ENCODE measurements at places on chromosomes 4 and X. TPM values are rescaled to one million over a fixed set of nuclear protein-coding genes. Genes with fewer than 3 reads are reported as not detected.

KDR gene
- not detected for total RNA-seq

PDLIM3 gene
- 6.3 TPM for total RNA-seq

CENPE gene
- total RNA-seq = 19.8 TPM

ETDA gene
- not detected for total RNA-seq

RHOH gene
- not detected for total RNA-seq

TBC1D14 gene
- 46.5 TPM for total RNA-seq

GRCh38 chr4:113223001-113223400 lies 173.5 kb downstream of the ANK2 start:
- no peak overlapping the region for H3K4me3 ChIP-seq
- H3K4me1 ChIP-seq = no peaks in the 10 kb centered on the region
- H3K36me3 ChIP-seq = no peaks in the 10 kb centered on the region
- no peak for DNase-seq
- no peak overlapping the region for H3K27ac ChIP-seq

DNA sequence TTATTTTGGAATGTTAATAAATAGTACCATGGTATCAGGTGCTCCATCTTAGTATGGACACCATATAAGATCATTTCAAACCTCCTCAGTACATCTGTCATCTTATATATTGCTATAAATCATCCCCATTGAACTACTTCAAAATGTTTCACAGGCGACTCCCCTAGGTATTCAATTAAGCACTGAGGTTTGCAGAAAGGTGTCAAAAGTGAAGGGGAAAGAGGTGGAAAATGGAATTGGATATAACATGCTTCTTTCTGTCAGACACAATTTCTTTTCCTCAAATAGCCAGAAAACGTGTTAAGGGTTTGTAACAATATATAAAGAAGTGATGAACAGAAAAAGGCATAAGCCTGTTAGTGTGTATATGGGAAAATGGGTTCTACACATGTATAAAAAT lies 325.5 kb downstream of the GRID2 start:
- H3K4me1 ChIP-seq = no peaks in the 10 kb centered on the region
- no peak for DNase-seq
- no peak overlapping the region for H3K4me3 ChIP-seq

- H3K27ac ChIP-seq = no peak overlapping the region
- no peaks in the 10 kb centered on the region for H3K4me1 ChIP-seq
- DNase-seq = no peak
- no peaks in the 10 kb centered on the region for H3K27me3 ChIP-seq
- H3K36me3 ChIP-seq = no peaks in the 10 kb centered on the region
Observed at GRCh38 chrX:39096599-39096998, 295.3 kb downstream of the MID1IP1 start.

DNA sequence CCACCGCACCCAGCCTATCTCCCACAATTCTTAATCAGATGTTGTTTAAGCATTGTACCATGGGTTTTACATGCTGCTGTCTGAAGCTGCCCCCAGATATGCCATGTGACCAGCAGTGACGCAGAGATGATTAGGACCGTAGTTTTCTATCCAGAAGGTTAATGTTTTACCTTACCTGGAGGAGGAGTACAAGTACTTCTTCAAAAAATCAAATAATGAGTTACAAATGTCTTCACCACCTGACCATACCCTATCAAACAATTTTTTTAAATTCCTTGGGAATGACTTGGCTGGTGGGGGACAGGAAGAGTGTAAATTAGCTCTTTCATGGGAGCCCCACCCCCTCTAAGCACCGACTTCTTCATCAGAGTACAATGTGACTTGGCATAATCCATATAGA lies 16.2 kb upstream of the SGMS2 start:
- DNase-seq = no peak
- H3K4me1 ChIP-seq = peaks cover 9% of the 10 kb centered on the region
- H3K27me3 ChIP-seq = no peaks in the 10 kb centered on the region
- H3K4me3 ChIP-seq = no peak overlapping the region
- H3K27ac ChIP-seq = no peak overlapping the region
- H3K36me3 ChIP-seq = no peaks in the 10 kb centered on the region

- no peak for DNase-seq
- H3K4me1 ChIP-seq = peaks cover 14% of the 10 kb centered on the region
- no peak overlapping the region for H3K4me3 ChIP-seq
- no peaks in the 10 kb centered on the region for H3K36me3 ChIP-seq
Observed at GRCh38 chr4:8271821-8272220, 2.3 kb downstream of the HTRA3 start.

DNA sequence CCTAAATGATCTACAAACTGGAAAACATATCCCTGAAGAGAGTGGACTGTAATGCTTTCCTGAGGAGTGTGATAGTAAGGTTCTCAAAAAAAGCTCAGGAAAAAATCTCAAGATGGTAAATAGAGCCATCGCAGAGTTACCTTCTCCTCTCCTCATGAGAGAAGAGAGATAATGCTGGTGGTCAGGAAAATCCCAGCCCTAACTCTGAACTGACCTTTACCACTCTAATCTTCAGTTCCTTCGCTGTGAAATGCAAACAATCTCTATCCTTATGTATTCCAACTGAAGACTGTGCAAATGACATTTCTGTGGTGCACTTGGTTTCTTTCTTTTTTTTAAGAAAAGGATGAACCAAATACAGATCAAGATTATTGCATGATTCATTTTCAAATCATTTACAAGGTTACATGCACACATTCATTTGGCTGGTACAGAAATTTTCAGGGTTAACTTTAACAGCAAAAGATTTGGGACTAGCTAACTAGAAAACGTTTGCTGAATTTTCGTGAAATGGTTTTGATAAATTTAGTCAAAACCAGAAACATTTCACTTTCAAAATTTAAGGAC lies 8.3 kb downstream of the PPM1K start:
- no peak overlapping the region for H3K27ac ChIP-seq
- H3K4me3 ChIP-seq = no peak overlapping the region
- no peak for DNase-seq
- H3K36me3 ChIP-seq = no peaks in the 10 kb centered on the region
- peaks cover 7% of the 10 kb centered on the region for H3K4me1 ChIP-seq
- no peaks in the 10 kb centered on the region for H3K27me3 ChIP-seq

- no peak overlapping the region for H3K27ac ChIP-seq
- peaks cover 4% of the 10 kb centered on the region for H3K36me3 ChIP-seq
- no peak overlapping the region for H3K4me3 ChIP-seq
- no peaks in the 10 kb centered on the region for H3K27me3 ChIP-seq
- H3K4me1 ChIP-seq = peaks cover 8% of the 10 kb centered on the region
Observed at GRCh38 chr4:4593596-4594284, 51.9 kb upstream of the STX18 start.

- no peak overlapping the region for H3K27ac ChIP-seq
- no peak for DNase-seq
- H3K27me3 ChIP-seq = no peaks in the 10 kb centered on the region
- H3K4me1 ChIP-seq = no peaks in the 10 kb centered on the region
- no peak overlapping the region for H3K4me3 ChIP-seq
Observed at GRCh38 chr4:158912390-158912789, 143.6 kb downstream of the FNIP2 start.

GRCh38 chr4:2792711-2793585 lies at the start of gene SH3BP2:
TSS of gene SH3BP2 (plus strand) at chr4:2793085. CDS start at chr4:2820618, 27,533 bp downstream.
- peak within 1 kb of the TSS; percentile 66 for H3K4me3 ChIP-seq
- H3K27me3 ChIP-seq = no peaks in the 10 kb centered on the region
- H3K4me1 ChIP-seq = peaks cover 93% of the 10 kb centered on the region
- peak; percentile 63 for DNase-seq
- peak within 1 kb of the TSS; percentile 67 for H3K27ac ChIP-seq

- H3K4me3 ChIP-seq = no peak overlapping the region
- H3K36me3 ChIP-seq = no peaks in the 10 kb centered on the region
- H3K27me3 ChIP-seq = no peaks in the 10 kb centered on the region
- no peak for DNase-seq
- H3K27ac ChIP-seq = no peak overlapping the region
Observed at GRCh38 chrX:154979629-154980028, 42.9 kb downstream of the F8 start.

GRCh38 chr4:6908432-6909112 lies 1.1 kb upstream of the TBC1D14 start:
- H3K4me3 ChIP-seq = peak overlapping the region; percentile 83
- DNase-seq = no peak
- peaks cover 82% of the 10 kb centered on the region for H3K4me1 ChIP-seq
- H3K27me3 ChIP-seq = no peaks in the 10 kb centered on the region
- peak overlapping the region; percentile 99 for H3K27ac ChIP-seq

DNA sequence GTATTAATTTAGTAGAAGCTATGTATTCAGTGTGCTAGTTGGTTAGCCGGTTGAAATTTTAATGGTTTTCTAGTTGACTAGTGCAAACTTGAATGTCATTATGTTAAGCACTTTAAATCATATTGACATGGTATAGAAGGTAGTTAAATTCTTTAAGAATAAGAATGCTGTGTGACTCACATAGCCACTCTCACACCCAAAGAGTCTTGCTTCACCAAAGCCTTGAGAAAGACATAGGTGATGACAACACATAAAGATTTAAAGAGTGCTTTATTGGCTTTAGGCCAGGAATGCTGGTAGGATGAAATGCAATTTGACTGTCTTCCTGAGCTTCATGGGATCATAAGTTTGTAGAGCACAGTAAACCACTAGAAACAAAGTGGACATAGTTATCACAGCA lies 85.3 kb downstream of the DCAF8L2 start:
- H3K4me1 ChIP-seq = no peaks in the 10 kb centered on the region
- H3K4me3 ChIP-seq = no peak overlapping the region
- H3K27ac ChIP-seq = no peak overlapping the region
- DNase-seq = no peak

GRCh38 chr4:167897116-167897515 lies 195.2 kb upstream of the ANXA10 start:
- peak; percentile 29 for DNase-seq
- H3K27me3 ChIP-seq = no peaks in the 10 kb centered on the region
- H3K36me3 ChIP-seq = no peaks in the 10 kb centered on the region
- no peak overlapping the region for H3K27ac ChIP-seq
- no peak overlapping the region for H3K4me3 ChIP-seq
- H3K4me1 ChIP-seq = no peaks in the 10 kb centered on the region

DNA sequence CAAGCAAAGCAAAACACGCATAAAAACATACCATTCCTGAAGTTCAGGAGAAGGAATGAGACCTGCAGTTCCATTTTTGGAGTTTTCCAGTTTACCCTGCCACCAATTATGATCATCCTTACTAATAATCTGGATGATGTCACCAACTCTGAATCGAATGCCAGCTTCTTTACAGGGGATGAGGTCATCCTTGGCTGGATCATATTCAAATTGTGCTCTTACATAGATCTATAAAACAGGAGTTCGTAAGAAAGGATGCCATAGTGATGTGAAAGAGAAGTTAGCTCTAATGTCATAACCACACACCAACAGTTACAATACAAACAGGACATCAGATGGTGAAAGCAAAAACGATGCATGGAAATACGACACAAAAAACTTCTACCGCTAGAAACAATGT lies 106.5 kb downstream of the NYX start:
- H3K27me3 ChIP-seq = no peaks in the 10 kb centered on the region
- no peak overlapping the region for H3K4me3 ChIP-seq
- DNase-seq = no peak

DNA sequence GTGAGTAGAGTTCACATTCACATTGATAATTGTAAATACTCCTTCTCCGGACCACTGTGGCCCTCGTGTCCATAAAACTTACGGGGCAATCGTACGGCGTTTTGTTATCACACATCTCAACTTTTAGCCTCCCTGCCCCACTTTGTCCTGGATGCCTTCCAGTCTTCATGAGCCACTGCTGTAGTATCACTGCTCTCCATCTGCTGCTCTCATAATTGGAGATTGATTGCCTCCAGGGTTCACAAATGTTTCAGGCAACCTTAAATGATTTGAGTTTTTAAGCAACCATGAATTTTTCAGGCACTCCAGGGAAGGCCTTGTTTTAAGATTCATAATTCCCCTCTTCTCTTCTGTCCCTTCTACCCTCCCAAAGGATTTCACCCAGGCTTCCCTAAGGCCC lies 28.4 kb downstream of the ALPK1 start:
- H3K4me1 ChIP-seq = no peaks in the 10 kb centered on the region
- DNase-seq = no peak

DNA sequence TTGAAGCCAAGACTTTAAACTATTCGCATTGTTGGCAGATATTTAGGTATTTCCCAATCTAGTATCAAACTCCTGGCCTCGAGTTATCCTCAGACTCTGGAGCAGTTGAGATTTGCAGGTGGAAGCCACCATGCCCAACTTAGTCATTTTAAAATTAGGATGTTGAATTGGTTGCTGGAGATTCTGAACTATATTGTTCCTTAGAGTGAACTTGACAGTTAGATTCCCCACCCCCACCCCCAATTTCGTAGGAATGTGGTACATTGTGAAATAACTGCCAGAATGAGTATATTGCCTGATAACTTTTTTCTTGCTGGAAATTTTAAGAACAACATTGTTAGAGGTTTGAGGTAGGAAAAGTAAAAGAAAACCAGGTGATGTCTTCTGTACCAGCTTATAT lies 2.3 kb downstream of the NOCT start:
- H3K27ac ChIP-seq = no peak overlapping the region
- H3K27me3 ChIP-seq = no peaks in the 10 kb centered on the region
- H3K36me3 ChIP-seq = no peaks in the 10 kb centered on the region
- peaks cover 49% of the 10 kb centered on the region for H3K4me1 ChIP-seq
- no peak for DNase-seq
- H3K4me3 ChIP-seq = peak overlapping the region; percentile 41

DNA sequence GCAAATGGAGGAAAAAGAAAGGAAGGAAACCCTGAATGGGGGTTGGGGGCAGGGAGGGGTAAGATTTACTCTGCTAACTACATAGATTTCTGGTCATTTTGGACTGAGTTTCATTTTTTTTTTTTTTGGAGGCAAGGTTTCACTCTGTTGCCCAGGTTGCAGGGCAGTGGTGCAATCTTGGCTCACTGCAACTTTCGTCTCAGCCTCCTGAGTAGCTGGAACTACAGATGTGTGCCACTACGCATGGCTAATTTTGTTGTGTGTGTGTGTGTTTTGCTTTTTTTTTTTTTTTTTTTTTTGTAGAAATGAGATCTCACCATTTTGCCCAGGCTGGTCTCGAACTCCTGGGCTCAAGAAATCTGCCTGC lies 223.5 kb downstream of the APBB2 start:
- H3K36me3 ChIP-seq = no peaks in the 10 kb centered on the region
- no peak overlapping the region for H3K4me3 ChIP-seq
- no peak for DNase-seq
- no peak overlapping the region for H3K27ac ChIP-seq
- peaks cover 26% of the 10 kb centered on the region for H3K4me1 ChIP-seq
- H3K27me3 ChIP-seq = no peaks in the 10 kb centered on the region

- DNase-seq = no peak
- H3K4me3 ChIP-seq = no peak overlapping the region
- H3K36me3 ChIP-seq = no peaks in the 10 kb centered on the region
- peaks cover 45% of the 10 kb centered on the region for H3K4me1 ChIP-seq
- H3K27me3 ChIP-seq = no peaks in the 10 kb centered on the region
- no peak overlapping the region for H3K27ac ChIP-seq
Observed at GRCh38 chr4:4509521-4509920, 32.3 kb downstream of the STX18 start.

DNA sequence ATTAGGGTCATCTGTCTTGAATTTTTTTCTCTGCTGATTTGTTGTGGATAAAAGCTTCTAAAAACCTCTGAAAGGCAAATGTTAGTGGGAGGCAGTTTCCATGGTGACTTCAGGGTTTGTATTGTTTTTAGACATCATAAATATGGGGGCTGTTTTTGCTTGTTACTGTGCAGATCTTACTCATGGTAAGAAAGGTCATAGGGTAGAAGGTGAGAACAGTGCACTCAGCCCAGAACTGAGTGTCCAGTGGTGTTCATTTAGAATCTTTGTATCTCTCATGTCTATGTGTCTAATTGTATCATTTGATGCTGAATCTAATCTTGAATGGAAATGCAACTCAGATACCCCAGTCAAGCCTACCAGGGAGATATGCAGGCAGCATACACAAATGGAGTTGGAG lies 609.8 kb downstream of the ZNF674 start:
- no peaks in the 10 kb centered on the region for H3K27me3 ChIP-seq
- H3K27ac ChIP-seq = no peak overlapping the region
- H3K36me3 ChIP-seq = no peaks in the 10 kb centered on the region
- no peak overlapping the region for H3K4me3 ChIP-seq
- peaks cover 8% of the 10 kb centered on the region for H3K4me1 ChIP-seq
- no peak for DNase-seq

Measured in HepG2 (cell line).